ENCODE measurements at places on chromosomes 16 and 17.

DNA sequence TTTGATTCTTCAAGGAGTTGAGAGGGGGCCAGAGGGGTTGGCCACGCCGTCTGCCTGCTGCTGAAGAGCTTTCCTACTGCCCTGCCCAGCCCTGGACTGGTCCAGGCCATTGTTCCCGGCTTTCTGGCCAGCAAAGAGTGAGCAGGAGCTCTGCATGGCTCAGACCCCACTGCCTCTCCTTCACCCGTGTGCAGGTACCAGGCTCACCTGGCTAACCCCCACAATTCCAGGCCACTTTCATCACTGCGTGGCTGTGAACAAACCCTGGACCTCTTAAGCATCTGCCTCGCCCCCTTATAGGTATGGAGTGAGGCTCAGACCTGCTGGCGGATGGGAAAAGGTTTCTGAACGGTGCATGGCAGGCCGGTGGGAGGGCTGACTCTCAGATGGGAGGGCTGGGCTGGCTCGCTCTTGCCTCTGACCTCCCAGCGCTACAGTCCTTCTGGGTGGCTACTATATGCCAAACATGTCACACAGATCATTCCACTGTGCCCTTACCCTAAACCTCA lies 8.9 kb downstream of the ZNF319 start:
- no peak for DNase-seq

DNA sequence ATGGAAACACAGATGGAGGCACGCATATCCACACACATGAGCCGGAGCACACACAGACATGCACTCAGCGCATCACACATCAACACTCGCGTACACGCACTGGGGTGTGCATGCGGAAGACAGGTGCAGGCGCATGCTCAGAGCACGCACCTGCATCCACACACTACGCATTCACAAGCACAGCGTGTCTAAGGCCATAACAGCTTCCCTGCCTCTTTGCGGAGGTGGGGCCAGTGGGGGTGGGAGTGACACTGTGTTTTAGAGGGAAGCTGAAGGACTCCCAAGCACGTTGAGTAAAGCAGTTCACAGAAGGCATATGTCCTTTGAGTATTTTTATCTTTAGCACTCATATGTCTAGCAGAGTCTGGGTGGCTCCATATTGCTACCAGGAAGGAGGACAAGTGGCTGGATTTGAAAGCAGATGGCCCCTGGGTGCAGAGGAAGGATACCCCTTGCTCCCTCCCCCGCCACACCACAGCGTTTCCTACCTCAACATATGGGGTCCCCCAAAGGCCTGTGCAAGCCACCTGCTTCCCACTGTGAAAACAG lies 68.6 kb upstream of the TOB1 start:
- no peak for DNase-seq

GRCh38 chr17:63692195-63692816 lies 7.6 kb downstream of the LIMD2 start:
- no peak for DNase-seq

GRCh38 chr17:42814633-42815399 lies 9.3 kb downstream of the BECN1 start:
- DNase-seq: no peak

- peak; percentile 75 for DNase-seq
Measured at GRCh38 chr17:18184143-18185031, 759 bp downstream of the ALKBH5 start.

DNA sequence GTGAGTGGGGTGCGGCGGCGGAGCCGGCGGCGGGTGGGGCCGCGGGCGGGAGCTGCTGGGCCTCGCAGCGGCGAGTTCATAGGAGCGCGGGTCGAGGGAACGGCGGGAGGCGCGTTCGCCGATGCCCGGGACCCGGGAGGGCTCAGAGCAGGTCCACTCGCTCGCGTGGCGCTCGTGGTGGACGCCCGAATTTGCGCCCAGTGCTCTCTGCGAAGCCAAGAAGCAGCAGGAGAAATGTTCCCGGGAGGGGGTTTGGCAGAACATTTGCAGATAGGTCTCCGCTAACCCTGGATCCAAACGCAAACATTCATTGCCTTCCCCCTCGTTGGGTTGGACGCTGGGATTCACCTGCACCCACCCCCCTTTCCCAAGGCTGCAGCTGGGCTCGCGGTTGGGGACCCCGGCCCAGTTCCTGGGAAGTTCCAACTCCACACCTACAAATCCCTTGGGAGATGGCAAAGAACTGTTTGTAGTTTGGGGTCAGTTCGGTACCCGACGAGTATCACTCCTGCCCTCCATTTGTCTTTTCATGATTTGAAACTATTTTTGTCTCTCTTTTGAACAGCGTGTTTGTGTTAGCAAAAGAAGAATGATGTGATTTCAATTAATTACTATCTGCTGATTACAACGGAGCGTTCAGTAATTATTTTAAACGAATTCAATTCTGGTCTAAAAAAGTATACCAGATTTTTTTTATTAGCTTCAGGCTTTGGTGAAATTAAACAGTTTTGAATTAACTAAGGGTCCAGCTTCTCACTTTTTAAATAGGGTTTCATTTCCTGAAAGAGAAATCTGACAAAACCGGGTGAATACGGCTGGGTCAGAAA lies 2.3 kb downstream of the NTN1 start:
- no peak for DNase-seq

GRCh38 chr17:57318913-57319312 lies 62.6 kb downstream of the MSI2 start:
- no peak for DNase-seq

- no peak for DNase-seq
Measured at GRCh38 chr16:280552-280951, at the start of gene ARHGDIG. Gene ARHGDIG, plus strand, starts transcription at chr16:280591. Its CDS starts 90 bp downstream, at chr16:280681.
